NCI-H1417 treated with DMSO at 0.1 percent for 48 hours (cell line): ENCODE measurements at places on chromosomes 4 and X.

GRCh38 chrX:97401154-97401553, 517.4 kb downstream of the RPA4 start:
- no peak for DNase-seq

DNA sequence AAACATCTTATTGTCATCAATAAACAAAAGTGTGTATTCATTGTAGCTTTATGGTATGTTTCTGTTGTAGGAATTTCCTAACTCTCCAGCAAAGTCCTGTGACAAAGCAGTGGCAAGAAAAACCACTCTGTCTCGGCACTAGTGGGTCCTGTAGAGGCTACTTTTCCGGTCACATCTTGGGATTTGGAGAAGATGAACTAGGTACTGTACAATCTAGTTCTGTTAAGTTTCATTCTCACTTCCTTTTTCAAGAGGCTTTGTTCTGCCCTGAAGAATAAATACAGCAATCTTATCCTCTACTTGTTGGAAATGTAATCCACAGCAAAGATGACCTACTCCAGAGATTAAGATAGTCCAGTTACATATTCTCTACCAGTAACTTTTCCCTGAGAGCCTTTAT, 69.3 kb downstream of the HHIP start:
- no peak for DNase-seq

DNA sequence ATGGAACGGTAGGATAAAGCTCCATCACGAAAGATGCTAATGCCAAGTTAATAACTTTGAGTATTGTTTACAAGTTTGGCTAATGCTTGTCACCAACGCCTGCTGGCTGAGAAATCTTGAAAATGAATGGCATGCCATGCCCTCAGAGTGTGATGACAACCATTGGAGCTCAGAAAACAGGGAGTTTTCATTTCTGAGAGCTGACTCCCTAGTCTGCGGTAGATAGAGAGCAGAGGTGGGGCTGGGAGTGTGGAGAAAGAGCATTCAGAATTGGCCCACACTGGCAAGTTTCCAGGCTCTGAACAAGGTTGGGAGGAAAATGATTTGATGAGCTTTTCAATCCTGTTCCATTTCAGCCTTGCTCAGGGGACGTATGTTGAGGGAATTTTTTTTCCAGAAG, 183.9 kb downstream of the CPEB2 start:
- DNase-seq: no peak

DNA sequence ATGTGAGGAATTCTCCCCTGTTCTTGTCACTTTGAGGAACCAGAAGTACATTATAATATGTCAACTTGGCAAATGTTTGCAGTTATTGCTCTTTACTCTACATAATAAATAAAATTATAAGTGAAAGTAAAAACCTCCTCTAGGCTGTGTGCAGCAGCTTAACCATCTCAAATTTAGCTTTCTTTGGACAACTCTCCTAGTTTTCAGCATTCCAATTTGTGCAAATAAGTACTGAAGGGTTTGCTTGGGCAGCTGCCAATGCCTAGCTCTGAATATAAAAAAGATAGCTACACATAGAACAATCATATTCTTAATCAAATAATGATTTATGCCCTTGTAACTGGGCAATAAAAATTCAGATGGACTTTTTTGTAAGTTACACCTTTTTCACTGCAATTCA, 82.5 kb downstream of the GASK1B start:
- no peak for DNase-seq

DNA sequence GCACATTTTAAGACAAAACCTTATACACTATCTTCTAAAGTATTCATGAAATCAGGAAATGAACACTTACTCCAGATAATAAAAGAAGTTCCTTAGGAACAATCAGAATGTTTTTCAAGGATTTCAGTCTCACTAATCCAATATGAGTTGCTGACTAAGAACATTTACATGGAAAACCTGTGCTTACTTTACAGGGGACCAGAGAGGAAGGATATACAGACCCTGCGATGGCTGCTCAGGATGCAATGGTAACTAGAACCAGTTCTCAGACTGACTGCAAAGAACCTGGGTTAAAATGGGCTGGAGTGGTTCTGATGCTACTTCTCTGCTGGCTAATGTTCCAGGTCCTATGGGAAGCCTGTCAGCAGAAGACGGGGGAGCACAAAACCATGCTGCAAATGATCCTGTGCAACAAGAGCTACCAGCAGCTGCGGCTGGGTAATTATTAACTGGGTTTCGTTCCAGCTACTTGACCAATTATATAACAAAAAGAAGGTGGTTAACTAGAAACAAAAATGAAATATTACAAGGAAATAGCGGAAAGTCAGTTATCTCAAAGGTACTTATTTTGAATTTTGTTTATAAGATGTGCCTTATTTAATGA, 85.3 kb downstream of the ANXA10 start:
- no peak for DNase-seq

- DNase-seq: no peak
Measured at GRCh38 chr4:139245590-139245989, 34.4 kb downstream of the MGARP start.

DNA sequence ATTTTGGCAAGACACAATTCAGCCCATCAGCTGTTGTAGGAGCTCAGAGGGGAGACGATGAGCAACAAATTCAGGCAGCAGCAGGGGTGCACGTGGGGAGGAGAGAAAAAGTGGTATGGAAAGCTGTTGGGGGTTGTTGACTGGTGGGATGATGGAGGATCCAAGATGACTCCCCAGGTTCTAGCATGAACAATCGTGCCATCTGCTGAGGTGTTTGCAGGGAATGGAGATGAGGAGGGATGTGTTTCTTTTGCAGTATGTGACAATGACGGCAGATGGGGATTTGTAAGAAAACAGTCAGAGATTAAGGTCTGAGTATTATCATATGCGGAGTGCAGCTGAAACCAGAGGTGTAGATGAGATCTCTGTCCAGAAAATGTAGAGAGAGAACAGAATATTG, 63.3 kb downstream of the SEL1L3 start:
- no peak for DNase-seq
